ENCODE measurements at places on chromosomes 16 and 17.

- no peak for DNase-seq
Measured at GRCh38 chr16:55480228-55480655, 1.2 kb downstream of the MMP2 start.

DNA sequence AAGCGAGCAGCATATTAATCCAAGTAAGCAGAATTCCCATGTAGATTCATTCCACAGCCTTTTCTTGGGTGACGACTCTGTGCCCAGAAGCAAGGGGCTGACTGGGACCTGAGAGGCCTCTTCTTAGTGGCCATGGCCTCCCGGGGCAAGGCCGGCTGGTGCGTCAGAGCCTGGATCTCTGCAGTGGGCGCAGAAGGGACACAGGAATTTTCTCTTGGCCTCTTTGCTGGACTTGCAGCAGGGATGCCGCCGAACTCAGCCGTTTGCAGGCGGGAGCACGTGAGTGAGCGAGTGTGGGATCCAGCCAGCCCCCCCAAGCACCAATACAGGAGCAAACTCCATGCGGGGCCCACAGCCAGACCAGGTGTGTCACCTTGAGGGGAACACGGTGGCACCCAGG, 151.8 kb downstream of the RPTOR start:
- no peak for DNase-seq

DNA sequence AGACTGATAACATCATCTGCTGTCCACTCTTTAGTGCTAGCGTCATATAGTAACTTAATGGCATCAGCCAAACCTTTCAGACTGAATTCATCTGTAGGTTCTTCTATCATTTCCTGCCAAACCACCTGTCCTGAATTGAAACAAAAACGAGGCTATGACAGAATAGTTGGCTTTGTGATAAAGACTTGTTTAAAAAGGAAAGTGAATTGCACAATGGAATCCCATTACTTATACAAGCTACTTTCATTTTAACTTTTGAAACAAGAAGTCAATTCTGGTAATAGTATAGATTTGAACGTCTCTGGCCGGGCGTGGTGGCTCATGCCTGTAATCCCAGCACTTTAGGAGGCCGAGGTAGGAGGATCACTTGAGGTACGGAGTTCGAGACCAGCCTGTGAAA, 18.2 kb downstream of the LASP1NB start:
- DNase-seq = no peak

DNA sequence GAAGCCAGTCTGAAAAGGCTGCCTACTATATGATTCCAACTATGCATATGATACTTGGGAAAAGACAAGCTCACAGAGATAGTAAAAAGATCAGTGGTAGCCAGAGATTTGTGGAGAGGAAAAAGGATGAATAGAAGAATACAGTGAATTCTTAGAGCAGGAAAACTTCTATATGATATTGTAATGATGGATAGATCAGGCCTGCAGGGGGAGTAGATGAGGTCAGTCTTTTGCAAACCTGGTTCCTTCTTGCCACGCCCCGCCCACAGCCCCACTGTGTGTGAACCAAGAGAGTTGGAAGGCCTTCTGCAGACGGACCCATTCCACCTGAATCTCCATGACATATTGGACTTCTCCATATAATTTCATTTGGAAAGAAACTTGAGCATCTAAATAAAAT, 761 bp upstream of the CCL8 start:
- DNase-seq = no peak

GRCh38 chr17:80783971-80784370, 207.7 kb upstream of the CHMP6 start:
- no peak for DNase-seq

GRCh38 chr17:47914306-47914948, 18.4 kb downstream of the SP2 start:
- no peak for DNase-seq

- DNase-seq = no peak
Measured at GRCh38 chr17:18105027-18105426, 3.5 kb upstream of the MYO15A start.

GRCh38 chr16:68458101-68458500, 9.8 kb upstream of the SMPD3 start:
- DNase-seq = no peak

- DNase-seq = no peak
Measured at GRCh38 chr16:53960954-53961616, 257.1 kb downstream of the FTO start.

GRCh38 chr17:81011951-81012350, 20.3 kb downstream of the CHMP6 start:
- DNase-seq = no peak

- no peak for DNase-seq
Measured at GRCh38 chr16:55120408-55120807, 189.7 kb downstream of the IRX5 start.

- DNase-seq = no peak
Measured at GRCh38 chr17:37543637-37544052, 54.0 kb downstream of the DUSP14 start.

DNA sequence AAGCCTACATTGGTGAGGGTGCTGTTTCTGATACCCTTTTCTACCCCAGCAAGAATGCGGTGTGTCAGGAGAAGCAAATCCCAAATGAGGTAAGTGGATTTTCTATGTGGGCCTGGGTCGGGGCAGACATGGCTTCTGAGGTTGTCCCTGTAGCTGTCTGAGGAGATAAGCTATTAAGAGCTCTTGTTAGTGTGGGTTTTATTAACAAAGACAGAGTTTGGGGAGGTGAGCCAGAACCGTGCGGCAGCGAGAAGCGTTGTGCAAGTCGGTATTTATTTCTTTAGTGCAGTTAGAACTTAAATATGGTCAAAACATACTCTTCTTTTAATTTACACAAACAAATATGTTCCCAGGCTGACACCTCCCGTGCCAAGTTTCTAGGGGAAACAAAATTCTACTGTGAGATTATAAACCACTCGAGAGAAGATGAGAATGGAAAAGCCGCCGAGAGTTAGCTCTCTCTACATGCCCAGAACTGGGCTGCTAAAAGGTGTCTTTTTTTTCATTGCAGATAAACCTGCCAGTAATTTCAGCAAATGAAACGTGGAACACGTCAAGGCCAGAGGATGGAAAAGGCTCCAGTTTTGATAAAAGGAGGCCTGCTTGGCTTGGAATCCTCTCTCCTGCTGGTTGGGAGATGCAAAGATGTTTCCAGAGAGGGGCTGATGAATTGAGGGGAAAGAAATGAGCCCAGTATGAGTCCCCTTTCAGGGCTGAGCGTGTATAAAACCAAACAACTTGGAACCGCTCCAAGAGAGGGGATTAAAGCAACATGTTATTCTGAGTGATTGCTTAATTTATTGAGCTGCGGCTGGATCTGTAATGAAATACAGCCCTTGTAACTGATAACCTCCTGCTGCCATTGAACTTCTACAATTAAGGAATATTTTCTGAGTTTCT, 254.6 kb downstream of the MRTFB start:
- DNase-seq = no peak

DNA sequence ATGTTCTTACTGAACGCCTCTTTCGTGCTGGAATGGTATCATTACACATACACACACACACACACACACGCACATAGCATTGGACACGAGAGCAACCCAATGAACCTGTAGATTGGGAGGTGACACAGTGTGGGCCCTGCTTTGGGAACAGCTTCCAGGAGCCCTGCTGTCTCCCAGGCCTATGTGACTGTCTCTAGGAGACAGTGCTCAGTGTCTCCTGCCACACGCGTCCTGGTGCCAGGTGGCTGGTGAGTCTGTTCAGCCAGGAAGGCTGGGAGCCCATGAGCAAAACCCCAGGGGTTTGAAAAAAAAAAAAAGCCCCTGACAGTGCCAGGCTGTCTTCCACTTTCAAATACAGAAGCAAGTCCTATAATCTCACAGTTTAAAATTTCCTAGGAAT, 2.4 kb upstream of the SPOP start:
- DNase-seq = no peak

DNA sequence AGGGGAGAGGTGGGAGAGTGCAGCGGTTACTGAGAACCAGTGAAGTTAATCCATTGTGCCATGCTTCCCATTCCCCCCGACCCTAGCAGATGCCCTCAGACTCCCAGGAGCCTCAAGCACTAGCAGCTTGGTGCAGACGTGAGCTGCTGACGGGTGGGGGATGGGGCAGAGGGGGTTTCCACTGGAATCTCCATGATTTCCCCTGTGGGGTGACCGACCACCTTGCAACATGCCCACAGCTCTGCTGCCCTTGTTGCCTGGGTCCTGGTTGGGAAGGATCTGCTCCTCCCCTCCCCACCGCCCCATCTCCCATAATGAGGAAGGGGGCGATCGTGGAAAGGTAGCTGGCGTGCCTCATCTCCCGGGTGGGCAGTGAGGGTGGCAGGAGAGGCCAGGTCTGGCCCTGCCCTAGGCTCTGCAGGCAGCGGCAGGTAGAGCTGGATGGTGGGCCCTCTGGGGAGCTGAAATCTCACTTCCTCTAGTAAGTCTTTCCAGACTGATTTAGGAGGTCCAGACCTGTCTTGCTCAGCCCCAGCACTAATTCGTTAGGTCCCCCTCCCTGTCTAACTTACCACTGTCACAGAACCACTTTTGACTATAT, 9.6 kb downstream of the FLOT2 start:
- DNase-seq = no peak

GRCh38 chr17:67364847-67365737, 1.3 kb downstream of the PSMD12 start:
- DNase-seq = no peak

DNA sequence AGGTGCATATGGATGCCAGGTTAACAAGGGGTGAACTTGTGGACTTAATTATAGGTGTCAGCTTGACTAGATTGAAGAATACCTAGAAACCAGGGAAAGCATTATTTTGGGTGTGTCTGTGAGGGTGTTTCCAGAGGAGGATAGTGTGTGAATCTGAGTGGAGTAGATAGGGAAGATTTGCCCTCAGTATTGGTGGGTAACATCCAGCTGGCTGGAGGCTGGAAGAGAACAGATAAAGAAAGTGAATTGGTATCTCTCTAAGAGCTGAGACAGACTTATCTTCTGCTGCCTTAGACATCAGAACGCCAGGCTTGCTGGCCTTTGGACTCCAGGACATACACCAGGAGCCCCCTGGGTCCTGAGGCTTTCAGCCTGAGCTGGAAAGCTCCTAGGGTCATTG, 75.2 kb downstream of the CDRT15 start:
- DNase-seq = no peak

- DNase-seq = no peak
Measured at GRCh38 chr17:66778531-66779236, 56.2 kb upstream of the CACNG5 start.

GRCh38 chr17:47802341-47803022, 19.1 kb downstream of the OSBPL7 start:
- DNase-seq = peak; percentile 89

DNA sequence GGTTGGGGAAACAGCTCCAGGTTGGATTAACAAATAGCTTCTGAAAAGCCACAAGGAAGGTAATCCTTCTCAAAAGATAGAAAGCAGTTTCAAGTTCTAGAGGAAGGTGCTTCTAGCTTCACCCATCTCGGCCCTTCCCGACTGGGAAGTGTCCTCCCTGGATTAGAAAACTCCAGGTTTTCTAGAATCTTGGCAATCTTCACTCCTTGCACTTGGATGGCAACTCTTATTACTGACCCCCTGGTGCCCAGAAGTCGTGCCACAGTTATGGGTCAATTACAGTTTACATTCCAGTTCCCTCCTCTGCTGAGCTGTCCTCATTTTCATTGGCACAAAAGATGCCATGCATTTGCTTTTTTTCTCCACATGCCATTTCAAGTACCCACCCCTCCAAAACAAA, 65.6 kb downstream of the SMG6 start:
- DNase-seq = no peak

DNA sequence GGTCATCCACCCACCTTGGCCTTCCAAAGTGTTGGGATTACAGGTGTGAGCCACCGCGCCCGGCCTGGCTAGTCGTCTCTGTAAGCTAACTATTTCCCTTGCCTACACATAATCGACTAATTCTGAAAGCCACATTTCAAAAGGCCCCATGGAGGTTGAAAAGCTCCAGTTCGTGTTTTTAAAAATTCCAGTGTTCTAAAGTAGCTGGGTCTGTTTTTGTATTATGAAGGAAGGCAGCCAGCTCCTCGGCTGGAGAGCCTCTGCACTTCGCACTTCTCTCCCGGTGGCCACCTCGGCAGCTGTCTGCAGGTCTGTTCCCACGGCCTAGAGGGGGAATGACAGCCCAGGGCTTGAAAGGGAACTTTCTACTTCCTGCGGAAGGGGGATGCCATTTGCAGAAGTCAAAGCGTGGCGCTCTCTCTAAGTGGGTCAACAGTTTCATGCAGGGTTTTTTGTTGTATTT, 16.9 kb downstream of the HASPIN start:
- no peak for DNase-seq

DNA sequence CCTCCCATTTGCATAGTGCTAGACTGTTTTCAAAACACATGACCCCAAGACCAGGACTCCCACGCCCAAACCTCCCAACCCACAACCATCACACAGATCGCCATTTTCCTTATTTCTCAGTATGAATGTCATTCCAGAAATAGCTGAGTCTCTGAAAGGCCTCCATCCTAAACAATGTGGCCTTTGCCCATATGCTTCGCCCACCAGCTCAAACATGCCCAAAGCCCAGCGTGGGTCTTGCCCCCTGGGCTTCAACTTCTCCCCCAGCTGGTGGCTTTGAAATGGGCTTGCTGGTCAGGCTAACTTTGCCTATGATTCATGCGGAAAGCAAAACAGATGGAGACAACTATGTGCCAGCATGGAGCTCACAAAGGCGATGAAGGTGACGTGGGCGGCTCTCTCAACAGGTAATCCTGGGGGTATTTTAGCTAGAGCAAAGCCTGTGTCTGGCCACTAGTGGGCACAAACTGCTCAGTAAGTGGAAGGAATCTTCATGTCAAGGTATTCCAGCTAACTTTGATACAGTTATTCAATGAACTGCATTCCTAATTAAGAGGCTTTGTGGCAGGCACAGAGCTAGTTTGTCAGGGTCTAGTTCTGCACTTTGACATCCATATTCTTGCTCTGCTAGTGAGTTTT, 17.1 kb downstream of the PMP22 start:
- DNase-seq = no peak

- DNase-seq = no peak
Measured at GRCh38 chr16:5891296-5891695, 793.7 kb upstream of the EEF2KMT start.

DNA sequence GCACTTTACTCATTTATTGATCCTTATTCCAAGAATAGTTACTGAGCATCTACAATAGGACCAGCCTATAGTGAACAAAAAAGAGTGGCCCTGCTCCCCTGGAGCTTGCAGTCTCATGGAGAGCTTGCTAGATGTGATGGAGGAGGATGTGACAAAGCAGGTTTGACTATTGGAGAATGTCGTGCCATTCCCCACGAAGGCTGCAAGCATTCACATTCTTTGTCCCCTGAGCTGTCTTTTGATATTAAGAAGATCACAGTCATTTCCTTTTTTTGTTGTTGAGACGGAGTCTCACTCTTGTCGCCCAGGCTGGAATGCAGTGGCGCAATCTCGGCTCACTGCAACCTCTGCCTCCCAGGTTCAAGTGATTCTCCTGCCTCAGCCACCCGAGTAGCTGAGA, 115.0 kb upstream of the ADAMTS18 start:
- no peak for DNase-seq

DNA sequence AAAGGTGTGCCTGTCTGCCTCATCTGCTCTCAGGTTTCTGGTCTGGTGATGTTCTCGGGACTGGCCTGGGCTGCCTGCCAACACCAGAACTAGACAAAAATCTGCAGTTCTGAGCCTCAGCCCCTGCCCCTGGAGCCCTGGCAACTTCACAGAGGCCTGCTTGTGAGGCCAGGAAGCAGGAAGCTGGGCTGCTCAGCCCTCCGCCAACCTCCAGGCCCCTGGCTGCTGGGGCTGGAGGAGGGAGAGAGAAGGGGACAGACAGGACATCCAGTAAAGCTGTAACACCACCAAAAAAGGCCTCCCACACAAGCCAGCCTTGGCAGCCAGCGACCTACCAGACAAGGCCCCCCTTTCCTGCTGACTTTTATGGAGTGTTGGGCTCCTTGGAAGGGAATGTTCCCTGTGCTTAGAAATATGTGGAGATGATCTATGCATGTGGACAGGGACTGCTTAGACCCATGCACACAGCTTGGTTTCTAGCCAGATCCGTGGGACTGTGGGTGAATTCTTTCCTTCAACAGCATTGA, 157.6 kb downstream of the XYLT1 start:
- DNase-seq = no peak

Measured in HuH-7 (cell line).